ENCODE measurements at places on chromosomes 12 and 14.

- DNase-seq, result no peak
Observed at GRCh38 chr14:101851736-101852405, 90.4 kb downstream of the PPP2R5C start.

- no peak for DNase-seq
Observed at GRCh38 chr14:57659052-57659451, 165.4 kb upstream of the CCDC198 start.

- DNase-seq, result no peak
Observed at GRCh38 chr12:32033406-32033805, 73.2 kb upstream of the BICD1 start.

GRCh38 chr14:81068176-81068782 is 112.9 kb downstream of the TSHR start:
- DNase-seq, result no peak

DNA sequence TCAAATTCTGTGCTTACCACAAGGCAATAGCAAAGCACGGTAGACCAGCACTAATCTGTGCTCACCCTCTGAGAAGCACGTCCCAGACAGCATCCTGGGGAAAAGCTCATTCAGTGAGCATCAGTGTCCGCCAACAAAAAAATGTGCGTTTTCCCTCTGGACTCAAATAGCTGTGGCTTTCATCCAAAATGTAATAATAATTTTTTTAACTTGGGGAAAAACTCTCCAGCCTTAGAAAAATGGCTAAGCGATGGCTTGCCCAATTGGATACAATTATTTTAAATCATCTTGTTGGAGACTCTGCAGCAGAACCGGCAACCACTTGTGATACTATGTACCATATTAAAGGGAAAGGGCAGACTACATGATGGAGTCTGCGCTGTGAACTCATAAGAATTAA is 1.1 kb upstream of the KRT77 start:
- DNase-seq, result no peak

All from GM12865 (cell line).